ENCODE measurements at places on chromosomes 13 and 19. TPM values are rescaled to one million over a fixed set of nuclear protein-coding genes. Genes with fewer than 3 reads are reported as not detected.

Gene RB1
- total RNA-seq, result 45.0 TPM

Gene ZSCAN4
- not detected for total RNA-seq

DNA sequence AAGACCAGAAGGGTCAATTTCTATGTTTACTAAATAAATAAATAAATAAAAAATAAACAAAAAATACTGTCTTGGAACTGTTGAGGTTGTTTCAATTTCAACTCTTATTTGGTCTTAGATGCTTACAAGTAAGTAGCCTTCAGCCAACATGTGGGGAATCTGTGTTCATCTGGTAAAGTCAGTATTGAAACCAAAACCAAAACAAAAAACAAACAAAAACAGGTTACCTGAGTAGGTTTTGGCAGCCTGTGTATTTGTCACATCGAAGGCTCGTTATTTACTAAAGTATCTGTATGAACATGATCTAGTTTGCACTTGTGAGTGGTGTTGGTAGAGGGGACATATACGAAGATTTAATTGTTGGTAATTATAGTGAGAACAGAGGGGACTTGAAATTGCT, 471.5 kb downstream of the SLITRK5 start:
- DNase-seq, result no peak
- H3K36me3 ChIP-seq, result no peaks in the 10 kb centered on the region
- H3K4me1 ChIP-seq, result no peaks in the 10 kb centered on the region
- no peak overlapping the region for H3K27ac ChIP-seq
- H3K4me3 ChIP-seq, result no peak overlapping the region

DNA sequence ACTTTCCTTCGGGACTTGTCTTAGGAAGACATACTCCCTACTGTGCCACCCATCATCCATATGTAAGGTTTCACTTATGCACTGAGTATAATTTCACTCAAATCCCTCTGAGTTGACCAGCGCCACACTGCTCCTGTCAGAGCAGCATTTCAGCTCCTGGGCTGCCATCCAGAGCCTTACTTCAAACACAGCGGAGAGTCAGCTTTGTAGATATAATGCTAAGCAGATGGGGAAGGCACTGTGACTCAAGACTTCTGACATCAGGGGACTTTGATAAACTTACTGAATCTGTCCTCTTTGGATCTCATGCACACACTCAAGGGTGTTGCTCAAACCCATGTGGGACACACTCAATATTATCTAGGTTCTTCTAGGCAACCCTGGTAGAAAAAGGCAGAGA, 34.9 kb downstream of the DOCK9 start:
- H3K27me3 ChIP-seq, result no peaks in the 10 kb centered on the region
- no peaks in the 10 kb centered on the region for H3K36me3 ChIP-seq
- no peak overlapping the region for H3K27ac ChIP-seq
- DNase-seq, result no peak
- H3K4me3 ChIP-seq, result no peak overlapping the region

DNA sequence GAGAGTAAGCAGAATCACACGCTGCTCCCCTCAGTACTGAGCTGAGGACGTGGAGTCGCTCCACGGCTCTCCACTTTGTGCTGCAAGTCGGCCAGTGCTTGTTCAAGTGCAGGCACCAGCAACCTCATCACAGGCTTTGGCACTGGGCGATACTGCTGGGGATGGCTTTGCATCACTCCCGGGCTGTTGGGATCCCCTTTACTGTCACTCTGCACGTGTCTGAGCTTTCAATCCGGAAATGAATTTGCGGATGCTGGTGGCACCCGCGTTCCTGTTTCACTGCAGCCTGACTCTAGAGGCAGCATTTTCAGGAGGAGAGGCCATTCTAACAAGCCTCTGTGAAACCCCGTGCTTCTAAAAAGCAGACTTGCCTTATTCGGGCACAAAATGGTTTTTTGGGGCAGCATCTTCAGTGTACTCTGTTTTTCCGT, 19.1 kb downstream of the SMARCA4 start:
- H3K27ac ChIP-seq, result no peak overlapping the region
- H3K27me3 ChIP-seq, result no peaks in the 10 kb centered on the region
- H3K36me3 ChIP-seq, result peaks cover 3% of the 10 kb centered on the region
- H3K4me3 ChIP-seq, result no peak overlapping the region
- peaks cover 29% of the 10 kb centered on the region for H3K4me1 ChIP-seq
